ENCODE measurements at places on chromosomes 12 and 14.
A peak's percentile ranks its signal among the peaks of the same experiment; 100 is the strongest.

- no peak for ATAC-seq
Observed at GRCh38 chr14:24576771-24577170, 721 bp upstream of the CTSG start.

GRCh38 chr14:85027681-85028370 is 502.1 kb upstream of the FLRT2 start:
- no peak for ATAC-seq

DNA sequence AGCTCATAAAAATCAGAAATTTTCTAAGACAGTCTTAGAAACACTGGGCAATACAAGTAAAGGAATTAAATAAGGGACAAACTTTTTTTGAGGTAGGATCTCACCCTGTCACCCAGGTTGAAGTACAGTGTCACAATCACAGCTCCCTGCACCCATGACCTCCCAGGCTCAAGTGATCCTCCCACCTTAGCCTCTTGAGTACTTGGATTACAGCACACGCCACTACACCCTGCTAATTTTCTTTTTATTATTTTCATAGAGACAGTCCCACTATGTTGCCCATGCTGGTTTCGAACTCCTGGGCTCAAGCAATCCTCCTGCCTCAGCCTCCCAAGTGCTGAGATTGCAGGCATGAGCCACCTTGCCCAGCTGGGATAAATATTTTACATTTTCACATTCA is 90.3 kb downstream of the USP15 start:
- no peak for ATAC-seq

DNA sequence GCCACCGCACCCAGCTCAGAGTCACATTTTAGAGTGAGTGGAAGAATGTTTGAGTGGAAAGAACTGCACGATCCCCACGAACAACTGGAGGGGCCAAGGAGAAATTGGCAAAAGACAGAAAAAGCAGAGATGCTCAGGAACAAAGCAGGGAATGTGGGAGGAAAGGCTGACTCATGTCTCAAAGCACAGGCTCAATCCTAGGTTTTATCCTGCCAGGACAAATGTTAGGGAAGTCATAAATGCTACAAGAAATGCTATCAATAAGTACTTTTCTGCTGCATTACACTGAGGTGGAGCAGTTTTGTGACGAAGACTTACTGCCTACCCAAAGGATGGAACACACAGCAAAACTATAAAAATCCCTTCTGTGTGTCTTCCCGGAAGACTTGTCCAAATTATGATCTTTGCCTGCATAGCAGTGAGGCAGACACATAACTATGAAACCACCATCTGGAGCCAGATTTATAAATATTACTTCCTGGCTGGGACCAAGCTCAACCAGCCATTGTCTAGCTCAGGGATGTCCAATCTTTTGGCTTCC is 26.7 kb downstream of the NIN start:
- ATAC-seq: peak; percentile 67

DNA sequence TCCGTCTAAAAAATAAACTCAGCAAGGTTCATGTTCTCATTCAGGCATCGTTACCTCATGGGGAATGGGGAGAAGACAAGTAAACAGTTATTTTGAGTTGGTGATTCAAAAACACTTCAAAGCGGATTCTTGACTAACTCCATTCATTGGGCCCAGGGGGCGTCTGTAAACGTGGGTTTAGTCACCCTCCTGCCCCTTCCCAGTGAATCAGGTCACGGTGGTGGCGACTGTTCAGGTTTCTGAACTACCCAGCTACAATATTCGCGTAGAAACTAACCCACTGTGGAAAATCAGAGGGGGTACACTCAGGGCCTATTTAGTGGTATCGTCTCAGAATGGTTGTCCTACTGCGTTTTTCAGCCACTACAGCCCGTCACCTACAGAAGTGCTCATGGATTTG is 15.2 kb downstream of the OR6S1 start:
- no peak for ATAC-seq

Data from motor neuron (in vitro differentiated cells).